ENCODE measurements at places on chromosomes 4 and X.

GRCh38 chr4:94634271-94634670, 123.5 kb upstream of the BMPR1B start:
- no peaks in the 10 kb centered on the region for H3K36me3 ChIP-seq
- H3K4me1 ChIP-seq, result peaks cover 7% of the 10 kb centered on the region
- H3K27ac ChIP-seq, result no peak overlapping the region
- no peak for DNase-seq
- no peaks in the 10 kb centered on the region for H3K27me3 ChIP-seq
- H3K4me3 ChIP-seq, result no peak overlapping the region

DNA sequence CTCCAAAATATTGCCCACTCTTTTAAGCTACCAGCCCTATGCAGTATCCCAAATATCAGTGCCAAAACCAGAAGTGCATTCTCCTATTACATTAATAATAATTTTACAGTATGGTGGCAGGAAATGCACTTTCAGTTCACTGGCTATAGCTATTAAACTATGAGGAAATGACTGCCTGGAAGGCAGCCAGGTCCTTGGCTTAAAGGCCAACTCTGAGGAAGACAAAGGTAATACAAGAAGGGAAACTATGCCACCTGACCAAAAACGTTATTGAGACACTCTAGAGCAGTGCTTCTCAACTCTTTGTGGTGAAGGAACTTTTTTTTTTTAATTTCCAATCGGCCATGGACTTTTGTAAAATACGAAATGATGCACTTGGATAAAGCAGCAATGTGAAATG, 133.6 kb upstream of the VAMP7 start:
- H3K4me3 ChIP-seq, result no peak overlapping the region
- no peak overlapping the region for H3K27ac ChIP-seq
- H3K4me1 ChIP-seq, result no peaks in the 10 kb centered on the region
- no peaks in the 10 kb centered on the region for H3K36me3 ChIP-seq
- H3K27me3 ChIP-seq, result no peaks in the 10 kb centered on the region

DNA sequence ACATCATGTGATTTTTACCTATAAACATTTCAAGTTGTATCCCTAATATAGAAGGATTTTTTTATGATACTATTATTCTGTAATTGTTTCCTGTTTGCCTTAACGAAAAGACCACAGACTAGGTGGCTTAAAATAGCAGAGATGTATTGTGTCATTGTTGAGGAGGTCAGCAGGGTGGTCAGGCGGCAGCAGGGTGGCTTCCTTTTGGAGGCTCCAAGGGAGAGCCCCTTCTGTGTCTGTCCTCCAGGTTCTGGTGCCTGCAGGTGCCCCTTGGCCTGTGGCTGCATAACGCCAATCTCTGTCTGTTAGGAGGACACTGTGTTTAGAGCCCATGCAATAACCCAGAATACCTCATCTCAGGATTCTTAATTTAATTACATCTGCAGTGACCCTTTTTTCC, 118.1 kb downstream of the TBL1X start:
- H3K27me3 ChIP-seq, result no peaks in the 10 kb centered on the region
- H3K27ac ChIP-seq, result no peak overlapping the region
- no peaks in the 10 kb centered on the region for H3K36me3 ChIP-seq
- H3K4me1 ChIP-seq, result peaks cover 17% of the 10 kb centered on the region

- peaks cover 2% of the 10 kb centered on the region for H3K4me1 ChIP-seq
- no peak overlapping the region for H3K4me3 ChIP-seq
- no peaks in the 10 kb centered on the region for H3K27me3 ChIP-seq
- DNase-seq, result no peak
- no peak overlapping the region for H3K27ac ChIP-seq
Measured at GRCh38 chr4:168409089-168409801, 71.0 kb downstream of the DDX60L start.

DNA sequence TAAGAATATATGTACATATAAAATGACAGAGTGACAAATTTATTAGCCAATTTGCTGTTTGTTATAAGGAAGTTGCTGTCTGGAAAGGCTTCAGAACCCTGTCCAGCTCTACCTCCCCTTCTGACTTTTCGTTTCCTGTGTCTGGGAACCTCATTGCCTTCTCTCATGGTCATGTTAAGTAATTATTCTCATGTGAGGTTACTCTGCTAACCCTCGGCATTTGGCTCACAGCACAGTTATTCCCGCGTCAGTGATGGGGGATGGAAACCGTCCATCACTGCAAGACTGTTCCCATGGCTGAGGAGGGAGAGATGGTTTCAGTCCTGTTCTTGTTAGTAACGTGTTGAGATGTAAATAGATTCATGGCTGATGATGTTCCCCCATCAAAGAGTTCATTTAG, 11.9 kb downstream of the EDNRA start:
- no peaks in the 10 kb centered on the region for H3K36me3 ChIP-seq
- no peak overlapping the region for H3K27ac ChIP-seq
- DNase-seq, result no peak
- H3K4me3 ChIP-seq, result no peak overlapping the region
